ENCODE measurements at places on chromosomes 5 and 9.

DNA sequence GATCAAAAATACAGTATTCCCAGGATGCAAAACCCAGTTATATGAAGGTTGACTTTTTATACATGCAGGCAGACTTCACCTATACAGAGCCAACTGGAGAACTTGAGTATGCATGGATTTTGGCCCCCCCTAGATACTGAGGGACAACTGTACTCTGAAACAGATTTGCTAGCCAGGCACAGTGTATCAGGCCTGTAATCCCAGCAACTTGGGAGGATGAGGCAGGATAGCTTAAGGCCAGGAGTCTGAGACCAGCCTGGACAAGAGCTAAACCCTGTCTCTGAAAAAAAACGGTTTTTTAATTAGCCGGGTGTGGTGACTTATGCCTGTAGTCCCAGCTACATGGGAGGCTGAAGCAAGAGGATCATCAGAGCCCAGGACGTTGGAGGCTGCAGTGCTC is 21.9 kb downstream of the PTBP3 start:
- DNase-seq: no peak

DNA sequence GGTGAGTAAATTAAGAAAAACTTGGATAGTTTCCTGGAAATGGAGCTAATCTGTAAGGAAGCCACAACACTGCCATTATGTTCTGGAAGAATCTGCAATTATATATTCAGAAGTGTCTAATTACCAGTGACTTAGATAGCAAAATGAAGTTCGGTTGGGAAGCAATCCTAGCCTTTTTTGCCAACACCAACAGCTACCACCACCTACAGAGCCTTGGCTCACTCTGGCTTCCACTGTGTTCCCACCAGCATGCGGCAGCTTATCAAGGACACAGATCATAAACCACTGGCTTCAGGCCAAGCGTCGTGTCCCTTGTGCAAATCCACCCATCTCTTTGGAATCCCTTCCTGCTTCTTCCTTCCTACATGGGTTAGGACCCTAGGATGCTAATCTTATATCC is 118.0 kb upstream of the PCA3 start:
- no peak for DNase-seq

- no peak for DNase-seq
Observed at GRCh38 chr5:54785729-54786591, 199.4 kb downstream of the ESM1 start.

- DNase-seq: no peak
Observed at GRCh38 chr5:173853370-173854131, 34.6 kb upstream of the CPEB4 start.

DNA sequence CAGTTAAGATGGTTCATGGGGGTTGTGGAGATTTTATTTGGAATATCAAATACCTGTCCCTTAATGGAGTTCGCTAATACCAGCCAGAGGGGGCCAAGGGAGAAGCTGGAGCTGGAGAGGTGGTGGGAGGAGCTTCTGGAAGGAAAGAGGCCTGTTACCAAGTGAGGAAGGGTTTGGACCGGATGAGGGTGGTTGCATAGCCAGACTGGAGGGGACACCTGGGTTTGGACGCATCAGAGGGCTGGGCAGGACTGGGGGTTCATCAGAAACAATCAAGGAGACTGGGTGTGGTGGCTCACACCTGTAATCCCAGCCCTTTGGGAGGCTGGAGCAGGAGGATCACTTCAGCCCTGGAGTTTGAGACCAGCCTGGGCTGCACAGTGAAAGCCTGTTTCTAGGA is 111.8 kb upstream of the IER5L start:
- DNase-seq: peak; percentile 32

- DNase-seq: no peak
Observed at GRCh38 chr9:127614961-127615360, 2.9 kb downstream of the STXBP1 start.

GRCh38 chr5:176670449-176670848 is 23.2 kb downstream of the TSPAN17 start:
- DNase-seq: no peak

- DNase-seq: no peak
Observed at GRCh38 chr9:134433909-134434882, 107.9 kb downstream of the RXRA start.

GRCh38 chr5:96734871-96735325 is 72.7 kb downstream of the CAST start:
- no peak for DNase-seq

GRCh38 chr9:7338586-7339281 is 460.8 kb downstream of the DMAC1 start:
- no peak for DNase-seq

- no peak for DNase-seq
Observed at GRCh38 chr9:4828761-4829160, 36.0 kb downstream of the RCL1 start.

DNA sequence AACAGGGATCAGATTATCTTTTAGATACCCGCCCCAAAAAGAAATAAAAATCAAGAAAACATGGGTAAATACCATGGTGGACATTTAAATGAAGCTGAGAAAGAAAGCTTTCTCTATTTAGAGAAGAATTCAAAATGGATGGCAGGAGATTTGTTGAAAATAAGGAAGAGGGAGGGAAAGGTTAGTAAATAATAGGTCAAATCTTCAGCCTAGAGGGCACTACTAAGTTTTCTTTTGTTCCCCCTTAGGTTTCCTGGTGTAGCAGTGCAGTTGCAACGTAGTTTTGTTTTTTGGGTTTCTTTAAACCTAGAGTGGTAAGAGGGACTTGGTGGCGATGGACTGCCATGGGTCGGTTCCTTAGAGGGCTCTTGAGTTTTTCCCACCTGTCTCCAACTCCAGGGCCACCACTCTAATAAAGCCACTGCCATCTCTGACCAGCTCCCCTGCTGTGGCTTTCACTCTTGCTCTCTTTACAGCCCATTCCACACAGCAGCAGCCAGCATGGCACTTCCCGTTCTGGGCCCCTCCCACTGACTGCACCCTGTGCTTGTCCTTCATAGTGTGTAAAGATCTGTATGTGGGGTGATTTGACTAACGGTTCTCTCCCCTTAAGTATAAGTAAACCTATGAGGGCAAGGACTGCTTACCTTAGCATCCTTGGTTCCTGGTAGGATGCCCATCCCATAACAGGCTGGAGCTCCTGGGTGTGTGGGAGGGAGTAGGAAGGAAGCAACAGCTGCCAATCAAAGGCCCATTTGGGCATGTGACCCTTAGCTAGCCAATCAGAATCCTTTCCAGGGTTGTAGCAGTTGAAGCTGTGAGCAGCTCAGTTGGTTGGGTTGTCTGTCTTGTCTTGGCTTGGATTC is 118.3 kb downstream of the SLC1A3 start:
- DNase-seq: no peak

GRCh38 chr9:94068257-94068656 is 16.0 kb upstream of the PTPDC1 start:
- DNase-seq: no peak

GRCh38 chr5:172806897-172807672 is 27.0 kb upstream of the ERGIC1 start:
- peak; percentile 74 for DNase-seq

DNA sequence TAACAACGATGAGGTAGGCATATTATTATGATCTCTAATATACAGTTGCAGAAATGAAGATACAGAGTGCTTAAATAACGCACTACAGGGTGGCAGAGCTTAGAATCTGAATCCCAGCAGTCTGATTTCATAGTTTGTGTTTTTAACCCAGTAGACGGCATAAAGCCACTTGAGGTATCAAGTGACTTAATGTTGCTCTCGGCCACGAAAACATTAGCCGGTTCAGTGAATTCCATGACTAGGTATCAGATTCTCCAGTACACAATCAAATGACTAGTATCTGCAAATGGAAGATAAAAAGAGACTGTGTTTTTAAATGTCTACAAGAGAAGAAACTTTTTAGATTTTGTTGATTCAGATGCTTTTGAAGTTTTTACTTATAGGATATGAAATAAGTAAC is 24.8 kb downstream of the SMC2 start:
- DNase-seq: no peak

DNA sequence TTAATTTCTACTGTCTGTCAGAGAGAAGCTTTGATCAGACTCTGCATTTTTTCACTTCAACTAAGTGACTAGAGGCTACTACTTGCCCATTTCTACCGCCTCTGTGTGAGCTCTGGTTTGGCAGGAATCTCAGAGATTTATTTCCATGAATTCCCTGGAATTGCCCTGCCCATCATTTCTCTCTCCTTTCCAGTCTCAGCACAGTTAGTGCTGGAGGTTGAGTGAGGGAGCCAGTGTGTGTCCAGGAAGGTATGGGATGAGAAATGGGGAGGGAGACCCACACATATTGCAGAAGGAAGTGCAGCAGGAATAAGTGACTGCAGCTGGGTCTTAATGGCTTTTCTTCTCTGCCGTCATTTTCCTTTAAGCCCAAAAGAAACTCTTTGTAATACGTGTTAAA is 443.1 kb upstream of the ZNF462 start:
- no peak for DNase-seq

GRCh38 chr9:98811051-98811650 is 3.7 kb downstream of the GALNT12 start:
- DNase-seq: no peak

DNA sequence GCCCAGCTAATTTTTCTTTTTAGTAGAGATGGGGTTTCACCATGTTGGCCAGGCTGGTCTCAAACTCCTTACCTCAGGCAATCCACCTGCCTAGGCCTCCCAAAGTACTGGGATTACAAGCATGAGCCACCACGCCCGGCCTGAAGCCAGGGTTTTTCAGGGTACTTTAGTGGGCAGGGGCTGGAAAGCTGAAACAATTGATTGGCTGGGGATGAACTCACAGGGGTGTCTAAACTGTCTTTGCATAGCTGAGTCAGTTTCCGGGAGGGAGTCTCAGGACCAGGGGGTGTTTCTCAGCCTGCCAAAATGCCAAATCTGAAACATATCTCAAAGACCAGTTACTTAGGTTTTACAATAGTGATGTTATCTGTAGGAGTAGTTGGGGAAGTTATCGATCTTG is 46.1 kb downstream of the PRUNE2 start:
- DNase-seq: no peak

DNA sequence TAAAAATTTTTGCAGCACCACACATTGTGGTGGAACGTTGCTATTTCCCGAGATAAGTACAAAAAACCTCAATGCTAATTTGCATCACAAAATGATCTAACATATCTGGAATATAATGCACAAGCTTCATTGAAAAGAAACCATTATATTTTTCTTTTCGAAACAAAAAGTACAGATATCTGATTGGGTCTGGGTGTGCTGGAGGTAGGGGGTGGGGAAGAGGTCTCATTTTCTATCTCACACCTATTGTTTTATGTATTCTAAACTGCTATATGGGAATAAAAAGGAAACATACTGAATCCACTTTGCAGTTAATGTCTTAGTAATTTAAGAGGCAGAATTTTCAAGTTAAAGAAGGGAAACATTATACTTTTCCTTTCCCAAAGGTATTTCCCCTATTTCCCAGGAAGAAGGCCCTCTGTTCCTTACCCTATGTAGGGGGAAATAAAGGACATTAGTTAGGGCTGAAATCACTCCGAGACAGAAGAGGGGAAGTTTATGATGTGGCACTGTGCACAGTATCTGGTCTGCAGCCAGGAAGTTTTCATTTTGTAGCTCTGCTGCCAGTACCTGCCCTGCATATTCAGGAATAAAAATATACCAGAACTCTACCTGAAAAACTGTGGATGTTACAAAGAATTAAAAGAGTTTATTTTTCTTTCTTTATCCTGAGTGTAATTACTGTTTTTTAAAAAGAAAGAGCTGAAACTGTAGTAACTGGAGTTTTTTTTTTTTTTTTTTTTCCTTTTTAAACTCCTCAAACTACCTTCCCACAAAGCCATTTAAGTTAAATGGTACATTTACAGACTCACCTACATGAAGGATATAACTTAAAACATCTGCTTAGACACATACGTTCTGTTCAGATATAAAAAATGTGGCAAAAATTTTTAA is 7.4 kb downstream of the MEF2C start:
- no peak for DNase-seq

GRCh38 chr5:81164936-81165335 is 68.2 kb upstream of the CKMT2 start:
- no peak for DNase-seq

DNA sequence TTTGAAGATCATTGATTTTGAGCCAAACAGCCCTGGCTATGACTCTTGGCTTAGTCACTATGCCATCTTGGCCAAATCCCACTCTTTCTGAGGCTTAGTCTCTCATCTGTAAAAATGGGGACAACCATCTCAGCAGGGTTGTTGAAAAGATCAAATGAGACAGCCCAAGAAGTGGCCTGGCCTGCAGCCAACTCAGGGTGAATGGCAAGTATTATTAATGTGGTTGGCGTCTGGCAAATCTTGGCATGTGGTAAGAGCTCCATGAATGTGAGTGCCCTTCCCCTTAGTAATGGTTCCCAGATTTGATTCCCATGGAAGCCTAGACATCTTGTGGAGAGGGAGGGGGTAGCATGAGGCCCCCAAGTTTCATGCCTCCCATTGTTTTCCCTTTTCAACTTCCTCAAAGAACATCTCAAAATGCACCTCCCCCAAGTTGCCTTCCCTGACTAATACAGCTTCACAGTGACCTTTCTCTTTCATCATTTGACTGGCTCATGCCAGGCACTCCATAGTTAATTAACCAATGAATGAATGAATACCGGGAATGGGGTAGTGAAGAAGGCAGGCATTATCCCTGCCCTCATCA is 11.8 kb upstream of the TGFBI start:
- DNase-seq: no peak

DNA sequence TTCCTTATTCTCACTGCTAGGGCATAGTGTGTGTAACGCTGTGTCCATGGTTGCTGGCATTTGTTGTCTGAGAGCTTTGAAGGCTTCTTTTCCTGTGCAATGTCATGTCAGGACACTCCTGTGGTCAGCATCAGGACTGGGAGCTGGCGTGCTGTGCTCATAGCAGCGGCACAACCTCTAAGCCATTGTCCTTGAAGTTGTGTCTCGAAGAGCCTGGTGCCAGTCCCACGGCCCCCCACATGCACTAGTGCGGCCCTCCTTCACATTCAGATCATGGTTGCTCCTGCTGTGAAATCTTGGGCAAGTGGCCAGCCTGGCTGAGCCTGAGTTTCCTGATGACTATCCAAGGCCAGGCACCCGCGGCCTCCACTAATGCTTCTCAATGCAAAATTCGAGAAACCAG is 32.4 kb downstream of the PDZD2 start:
- no peak for DNase-seq

GRCh38 chr9:111501648-111502047 is 17.5 kb upstream of the ECPAS start:
- DNase-seq: no peak

All from ecto neural progenitor cell (in vitro differentiated cells).